ENCODE measurements at places on chromosomes 5 and 9.
A peak's percentile ranks its signal among the peaks of the same experiment; 100 is the strongest.

GRCh38 chr9:120303519-120303918, 276.4 kb downstream of the CDK5RAP2 start:
- DNase-seq = no peak

DNA sequence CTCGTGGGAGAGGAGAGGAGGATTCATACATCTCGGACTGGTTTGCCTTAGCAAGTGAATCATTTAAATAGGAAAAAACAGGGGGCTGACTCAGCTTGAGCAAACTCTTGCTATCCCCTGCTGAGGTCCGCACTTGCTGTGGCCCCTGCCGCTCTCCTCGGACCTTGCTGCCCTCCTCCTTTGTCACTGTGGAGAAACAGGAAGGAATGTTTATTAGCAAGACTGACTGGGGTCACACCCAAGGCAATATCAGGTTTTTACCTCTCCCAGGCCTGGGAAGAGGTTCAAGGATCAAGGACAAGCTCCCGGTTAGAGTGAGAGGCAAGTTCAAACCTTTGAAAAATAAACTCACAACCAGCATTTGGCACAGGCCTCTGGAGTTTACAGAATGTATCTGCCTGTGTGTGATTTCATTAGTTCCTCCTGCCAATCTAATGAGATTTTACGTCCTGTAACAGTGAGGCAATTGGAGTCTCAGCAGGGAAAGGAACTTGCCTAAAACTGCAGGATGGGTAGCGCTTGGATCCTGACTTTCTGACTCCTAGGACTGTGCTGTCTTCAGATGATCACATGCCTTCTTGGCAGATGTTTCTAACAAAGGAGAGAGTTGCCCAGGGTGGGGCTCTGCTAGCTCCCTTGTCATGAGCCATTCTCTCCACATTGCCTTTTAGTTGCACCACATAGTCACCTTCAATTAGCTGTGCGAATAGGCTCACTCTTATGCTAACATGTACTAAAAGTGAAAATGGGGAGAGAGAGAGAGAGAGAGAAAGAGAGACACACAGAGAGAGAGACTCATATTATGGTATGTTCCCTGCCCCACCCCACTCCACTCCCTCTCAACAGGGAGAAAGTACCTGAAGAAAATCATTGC, 108.6 kb upstream of the CDKN2B start:
- no peak for DNase-seq

- DNase-seq = no peak
Measured at GRCh38 chr5:176996780-176997179, 9.8 kb downstream of the UIMC1 start.

DNA sequence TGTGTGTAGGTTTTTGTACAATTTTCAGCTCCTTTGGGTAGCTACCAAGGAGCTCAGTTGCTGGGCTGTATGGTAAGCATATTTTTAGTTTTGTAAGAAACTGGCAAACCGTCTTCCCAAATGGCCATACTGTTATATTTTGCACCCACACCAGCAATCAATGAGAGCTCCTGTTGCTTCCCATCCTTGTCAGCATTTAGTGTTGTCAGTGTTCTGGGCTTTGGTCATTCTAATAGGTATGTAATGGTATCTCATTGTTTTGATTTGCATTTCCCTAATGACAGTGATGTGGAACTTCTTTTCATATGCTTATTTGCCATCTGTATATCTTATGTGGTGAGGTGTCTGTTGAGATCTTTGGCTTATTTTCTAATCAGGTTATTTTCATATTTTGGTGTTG, 320.1 kb downstream of the MLLT3 start:
- DNase-seq = no peak

- DNase-seq = no peak
Measured at GRCh38 chr9:137303893-137304382, 1.9 kb upstream of the NRARP start.

DNA sequence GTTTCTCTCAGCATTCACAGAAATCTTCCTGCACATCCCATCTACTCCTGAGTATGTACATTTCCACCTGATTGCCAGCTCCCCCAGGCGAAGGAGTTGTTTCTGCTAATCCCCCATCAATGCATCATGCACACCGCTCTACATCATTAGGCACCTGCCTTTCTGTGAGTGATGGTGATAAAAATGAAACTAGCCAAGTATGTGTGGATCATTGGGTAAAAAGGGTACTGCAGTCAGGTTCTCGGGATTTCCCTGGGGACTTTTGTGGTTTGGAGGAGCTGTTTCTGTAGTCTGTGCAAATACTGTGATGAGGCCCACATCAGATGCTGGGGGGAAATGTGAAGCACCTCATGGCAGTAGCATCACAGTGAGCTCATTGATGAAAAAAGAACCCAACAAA, 30.4 kb downstream of the CAMK4 start:
- DNase-seq = peak; percentile 65

DNA sequence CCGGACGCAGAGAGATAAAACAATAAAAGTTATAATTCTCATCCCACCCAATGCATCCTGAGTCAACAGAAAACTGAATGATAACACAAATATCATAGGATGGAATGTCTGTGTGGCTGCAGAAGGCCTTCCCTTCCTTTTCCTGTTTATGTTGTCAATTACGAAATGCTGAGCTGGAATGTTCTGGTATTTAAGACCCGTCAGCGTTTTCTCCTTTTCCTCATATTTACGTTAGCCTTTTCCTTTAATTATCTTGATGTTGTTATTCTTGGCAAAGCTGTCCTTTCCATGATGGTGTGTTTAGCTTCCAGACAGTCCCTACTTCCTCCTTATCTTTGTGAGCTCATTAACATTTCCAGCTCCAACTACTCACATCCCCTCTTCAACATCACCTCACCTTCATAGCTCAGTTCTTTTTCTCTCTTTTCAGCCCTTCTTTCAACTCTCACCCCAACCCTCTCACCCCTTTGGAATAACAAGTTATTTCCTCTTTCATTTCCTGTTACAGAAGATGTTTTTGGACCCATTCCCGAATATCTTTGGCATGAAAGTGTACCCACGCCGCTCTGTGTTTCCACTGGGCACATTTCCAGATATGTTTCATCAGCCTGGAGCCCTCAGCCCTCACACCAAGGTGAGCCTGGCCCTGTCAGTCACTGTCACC, 221.6 kb downstream of the NR2F1-AS1 start:
- no peak for DNase-seq

DNA sequence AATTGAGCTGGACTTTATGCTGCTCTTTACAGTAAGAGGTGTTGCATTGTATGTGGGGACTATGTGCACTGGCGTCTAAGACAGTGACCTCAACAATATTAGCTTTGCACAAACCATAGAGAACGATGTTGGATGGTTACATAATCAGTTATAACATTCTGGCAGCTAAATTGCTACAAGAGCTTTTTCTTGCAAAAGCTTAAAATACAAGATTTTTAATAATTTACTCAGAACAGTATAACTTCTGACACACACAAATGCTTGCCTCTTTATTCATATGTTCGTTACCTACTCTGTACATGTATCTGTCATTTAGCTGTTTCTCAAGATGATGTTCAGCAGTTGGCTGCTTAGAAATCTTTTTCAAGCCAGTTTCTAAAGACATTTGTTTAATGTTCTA, 11.6 kb downstream of the C5orf24 start:
- DNase-seq = no peak

DNA sequence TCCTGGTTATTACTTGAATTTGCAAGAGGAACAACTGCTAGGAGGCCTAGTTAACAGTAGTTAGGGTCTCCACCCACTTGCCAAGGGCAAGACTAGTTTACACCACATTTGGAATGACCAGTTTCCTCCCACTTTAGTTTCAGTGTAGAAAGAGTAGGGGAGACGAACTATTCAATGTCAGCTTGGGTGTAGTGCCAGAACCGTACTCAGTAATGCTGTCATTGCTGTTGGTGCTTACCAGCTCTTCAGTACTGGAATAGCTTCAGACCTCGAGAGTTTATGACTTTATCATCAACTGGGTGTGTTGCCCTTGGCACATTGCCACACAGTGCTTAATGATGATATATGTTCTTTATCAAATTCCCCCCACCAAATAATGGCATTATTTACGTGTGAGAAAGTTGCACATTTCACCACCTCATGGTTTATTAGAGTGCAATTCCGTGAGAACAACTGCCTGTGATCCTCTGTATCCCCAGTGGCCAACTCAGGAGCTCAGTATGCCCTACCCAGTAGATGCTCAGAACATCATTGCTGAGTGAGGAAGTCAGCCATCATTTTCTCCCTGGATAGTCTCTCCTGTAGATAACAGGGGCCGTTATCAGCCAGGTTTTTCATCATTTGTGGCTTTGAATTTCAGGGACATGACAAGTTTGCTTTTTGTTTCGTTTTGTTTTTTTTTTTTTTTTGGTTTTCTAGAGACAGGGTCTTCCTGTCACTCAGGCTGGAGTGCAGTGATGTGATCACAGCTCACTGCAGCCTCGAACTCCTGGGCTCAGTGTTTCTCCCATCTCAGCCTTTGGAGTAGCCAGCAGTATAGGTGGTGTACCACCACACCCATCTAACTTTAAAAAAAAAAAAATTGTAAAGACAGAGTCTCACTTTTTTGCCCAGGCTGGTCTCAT, 67.3 kb downstream of the DOCK8 start:
- DNase-seq = no peak

DNA sequence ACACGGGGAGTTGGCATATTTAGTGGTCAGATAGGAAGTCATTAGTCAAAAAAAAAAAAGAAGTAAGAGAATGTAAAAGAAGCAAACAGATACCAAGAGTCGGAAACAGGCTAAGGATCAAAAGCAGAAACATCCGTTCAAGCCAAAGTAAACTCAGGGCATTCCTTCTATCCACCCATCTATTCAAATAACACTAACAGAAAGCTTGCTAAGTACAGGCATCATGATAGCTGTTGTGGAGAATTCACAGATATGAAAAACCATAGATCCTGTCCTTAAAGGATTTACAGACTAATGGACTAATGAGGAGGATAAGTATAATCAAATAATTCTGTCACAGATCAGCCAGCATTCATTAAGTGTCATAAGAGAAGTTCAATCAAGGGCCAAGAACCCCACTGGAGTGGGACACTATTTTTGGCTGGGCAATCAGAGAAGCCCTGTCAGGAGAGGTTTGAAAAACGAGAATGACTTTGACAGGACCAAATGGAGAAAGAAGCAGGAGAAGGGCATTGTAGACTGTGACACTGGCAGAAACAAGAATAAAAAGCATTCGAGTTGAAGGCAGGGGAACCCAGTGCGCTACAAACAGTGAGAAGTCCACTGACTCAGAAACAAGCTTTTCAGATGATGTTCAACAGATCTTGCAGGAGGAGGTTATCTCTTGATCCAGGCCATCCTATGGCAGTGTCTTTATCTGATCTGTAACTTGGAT, 154.2 kb upstream of the TSLP start:
- no peak for DNase-seq

DNA sequence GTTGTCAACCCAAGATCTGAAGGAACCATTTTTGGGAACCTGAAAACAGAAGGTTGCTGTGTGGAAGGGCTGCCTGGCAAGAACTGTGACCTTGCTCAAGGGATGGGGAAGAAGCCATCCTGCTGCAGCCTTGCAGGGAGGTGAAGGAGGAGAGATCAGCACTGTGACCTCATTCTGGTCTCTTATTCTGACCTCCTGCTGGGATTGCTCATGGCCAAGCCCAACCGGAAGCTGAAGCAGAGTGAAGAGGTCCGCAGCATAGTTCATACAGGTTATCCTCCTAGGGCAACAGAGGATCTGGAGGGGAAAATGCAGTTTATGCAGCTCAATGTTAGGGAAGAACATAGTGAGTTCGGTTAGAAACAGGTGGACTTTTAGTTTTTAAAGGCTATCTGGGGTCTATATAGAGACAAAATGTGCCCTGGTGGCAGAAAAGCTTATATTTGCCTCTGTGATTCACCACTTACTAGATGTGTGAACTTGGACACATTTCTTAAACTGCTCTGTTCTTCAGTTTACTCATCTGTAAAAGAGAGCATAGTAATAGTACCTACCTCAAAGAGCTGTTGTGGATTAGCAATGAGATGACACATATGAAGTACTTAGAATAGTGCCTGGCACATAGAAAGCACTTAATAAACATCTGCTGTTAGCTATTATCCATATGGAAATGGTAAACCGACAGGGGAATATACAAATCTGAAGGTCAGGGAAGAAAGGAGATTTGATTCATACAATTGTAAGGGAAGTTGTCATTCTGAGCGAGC, 57.9 kb upstream of the BNC2 start:
- no peak for DNase-seq

- no peak for DNase-seq
Measured at GRCh38 chr9:99171225-99172123, 50.3 kb downstream of the ALG2 start.

GRCh38 chr5:147576646-147577535, 67.0 kb upstream of the DPYSL3 start:
- DNase-seq = peak; percentile 14

GRCh38 chr9:14692470-14693250, 572 bp downstream of the ZDHHC21 start:
- DNase-seq = no peak

Data from stimulated activated CD4-positive, alpha-beta T cell treated with anti-CD3 and anti-CD28 coated beads, Interleukin-15, amount 100 ng/mL, for 48 hours (primary cell).